Natural killer cell treated with Interleukin-12 subunit alpha and Interleukin-12 subunit beta and Interleukin-15 and Interleukin-18, amount 100 ng/mL, for 72 hours (primary cell): ENCODE measurements at places on chromosomes 11 and 22.

DNA sequence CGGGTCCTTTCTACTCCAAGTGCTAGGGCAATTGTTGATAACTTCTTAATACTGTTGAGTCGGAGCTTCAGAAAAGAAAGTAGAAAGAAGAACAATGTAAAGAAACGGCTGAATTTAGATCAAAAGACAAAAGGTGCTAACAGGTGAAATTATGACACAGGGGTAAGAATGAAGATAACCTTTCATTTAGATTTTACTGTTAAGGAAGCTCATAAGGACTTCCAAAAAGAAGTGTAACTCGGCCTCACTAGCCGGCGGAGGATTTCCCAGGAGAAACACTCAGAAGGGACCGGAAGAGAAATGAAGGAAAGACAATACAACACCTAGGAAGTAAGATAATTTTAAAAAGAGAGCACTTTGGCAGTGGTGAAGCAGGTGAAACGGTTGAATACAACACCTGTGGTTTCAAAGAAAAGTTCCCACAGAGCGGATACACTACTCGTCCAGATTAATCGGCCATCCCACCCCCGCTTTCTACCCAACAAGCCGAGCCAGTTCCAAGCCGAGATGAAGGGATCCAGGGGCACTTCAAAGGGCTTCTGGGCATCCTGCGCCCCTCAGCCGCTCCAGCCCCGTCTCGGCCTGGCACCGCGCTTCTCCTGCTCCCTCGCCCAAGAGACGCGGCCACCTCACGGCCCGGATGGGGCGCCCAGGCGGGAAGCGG lies 737 bp downstream of the PPP2R1B start:
- peaks cover 23% of the 10 kb centered on the region for H3K36me3 ChIP-seq
- peaks cover 38% of the 10 kb centered on the region for H3K4me1 ChIP-seq
- no peaks in the 10 kb centered on the region for H3K27me3 ChIP-seq
- H3K27ac ChIP-seq = peak overlapping the region; percentile 55
- DNase-seq = no peak
- peak overlapping the region; percentile 95 for H3K4me3 ChIP-seq

GRCh38 chr22:48595511-48595905 lies 1232.2 kb downstream of the BRD1 start:
- H3K4me3 ChIP-seq = no peak overlapping the region
- H3K27ac ChIP-seq = no peak overlapping the region
- no peaks in the 10 kb centered on the region for H3K36me3 ChIP-seq
- no peaks in the 10 kb centered on the region for H3K4me1 ChIP-seq

- peak overlapping the region; percentile 61 for H3K27ac ChIP-seq
- H3K4me1 ChIP-seq = peaks cover 68% of the 10 kb centered on the region
- peak overlapping the region; percentile 67 for H3K4me3 ChIP-seq
- no peaks in the 10 kb centered on the region for H3K36me3 ChIP-seq
- DNase-seq = peak; percentile 82
Measured at GRCh38 chr11:86805873-86806310, 5.5 kb downstream of the PRSS23 start.

- H3K4me1 ChIP-seq = no peaks in the 10 kb centered on the region
- H3K4me3 ChIP-seq = no peak overlapping the region
- DNase-seq = no peak
- no peaks in the 10 kb centered on the region for H3K36me3 ChIP-seq
- no peak overlapping the region for H3K27ac ChIP-seq
- H3K27me3 ChIP-seq = no peaks in the 10 kb centered on the region
Measured at GRCh38 chr11:109347304-109347703, 74.7 kb upstream of the C11orf87 start.

GRCh38 chr11:79616392-79616851 lies 175.6 kb upstream of the TENM4 start:
- no peak for DNase-seq
- no peaks in the 10 kb centered on the region for H3K27me3 ChIP-seq
- no peaks in the 10 kb centered on the region for H3K36me3 ChIP-seq
- H3K4me1 ChIP-seq = no peaks in the 10 kb centered on the region
- no peak overlapping the region for H3K27ac ChIP-seq
- H3K4me3 ChIP-seq = no peak overlapping the region

DNA sequence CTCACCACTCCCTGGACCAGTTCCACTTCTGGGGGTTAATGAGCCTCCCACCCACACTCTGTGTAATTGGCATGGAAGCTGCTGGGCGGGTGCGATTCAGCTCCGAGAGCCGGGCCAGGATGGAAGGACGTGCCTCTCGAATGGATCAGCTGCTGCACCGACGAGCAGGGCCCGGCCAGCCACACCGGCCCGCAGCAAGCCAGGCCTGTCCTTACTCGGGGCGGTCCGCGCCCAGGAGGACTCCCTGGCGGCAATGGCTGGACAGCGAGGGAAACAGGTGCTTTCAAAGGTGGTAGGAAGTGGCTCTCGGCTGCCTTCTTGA lies 4.3 kb upstream of the SHISAL1 start:
- no peak overlapping the region for H3K4me3 ChIP-seq
- DNase-seq = no peak
- H3K27ac ChIP-seq = no peak overlapping the region
- no peaks in the 10 kb centered on the region for H3K36me3 ChIP-seq
- peaks cover 10% of the 10 kb centered on the region for H3K4me1 ChIP-seq

- peaks cover 18% of the 10 kb centered on the region for H3K27me3 ChIP-seq
- H3K36me3 ChIP-seq = no peaks in the 10 kb centered on the region
- H3K4me1 ChIP-seq = no peaks in the 10 kb centered on the region
- DNase-seq = no peak
- no peak overlapping the region for H3K27ac ChIP-seq
Measured at GRCh38 chr11:75715688-75716087, 1.9 kb upstream of the MOGAT2 start.

DNA sequence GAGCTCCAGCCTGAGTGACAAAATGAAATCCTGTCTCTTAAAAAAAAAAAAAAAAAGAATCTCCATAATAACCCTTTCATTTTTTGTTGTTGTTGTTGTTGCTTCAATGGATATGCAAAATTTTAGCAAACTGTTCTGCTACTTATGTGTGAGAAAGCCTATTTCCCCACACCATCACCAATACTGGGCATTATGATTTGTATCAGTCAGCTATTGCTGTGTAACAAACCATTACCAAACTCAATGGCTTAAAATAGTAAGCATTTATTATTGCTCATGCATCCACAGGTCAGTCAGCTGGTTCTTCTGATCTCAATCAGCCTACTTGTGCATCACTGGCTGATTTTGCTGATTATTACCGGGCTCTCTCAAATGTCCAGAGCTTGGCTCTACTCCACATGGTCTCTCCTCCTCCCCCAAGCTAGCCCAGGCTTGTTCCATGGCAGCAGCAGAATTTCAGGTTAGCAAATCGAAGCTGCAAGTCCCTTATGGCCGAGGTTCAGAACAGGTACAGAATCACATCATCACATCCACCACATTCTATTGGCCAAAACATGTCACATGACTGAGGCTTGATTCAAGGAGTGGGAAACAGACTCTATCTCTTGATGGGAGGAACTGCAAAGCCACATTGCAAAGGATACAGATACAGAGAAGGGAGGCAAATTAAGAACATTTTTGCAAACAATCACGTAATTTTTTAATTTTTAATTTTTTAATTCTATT lies 135.1 kb downstream of the MN1 start:
- H3K4me1 ChIP-seq = peaks cover 13% of the 10 kb centered on the region
- H3K27ac ChIP-seq = no peak overlapping the region
- H3K4me3 ChIP-seq = no peak overlapping the region
- peaks cover 20% of the 10 kb centered on the region for H3K27me3 ChIP-seq
- H3K36me3 ChIP-seq = no peaks in the 10 kb centered on the region

GRCh38 chr11:60957188-60957587 lies 5.2 kb upstream of the SLC15A3 start:
- H3K4me1 ChIP-seq = peaks cover 9% of the 10 kb centered on the region
- no peak overlapping the region for H3K4me3 ChIP-seq
- no peak overlapping the region for H3K27ac ChIP-seq

- H3K4me3 ChIP-seq = peak overlapping the region; percentile 98
- no peaks in the 10 kb centered on the region for H3K36me3 ChIP-seq
- no peak for DNase-seq
- peaks cover 19% of the 10 kb centered on the region for H3K4me1 ChIP-seq
Measured at GRCh38 chr22:37610480-37611129, 2.0 kb downstream of the GGA1 start.

DNA sequence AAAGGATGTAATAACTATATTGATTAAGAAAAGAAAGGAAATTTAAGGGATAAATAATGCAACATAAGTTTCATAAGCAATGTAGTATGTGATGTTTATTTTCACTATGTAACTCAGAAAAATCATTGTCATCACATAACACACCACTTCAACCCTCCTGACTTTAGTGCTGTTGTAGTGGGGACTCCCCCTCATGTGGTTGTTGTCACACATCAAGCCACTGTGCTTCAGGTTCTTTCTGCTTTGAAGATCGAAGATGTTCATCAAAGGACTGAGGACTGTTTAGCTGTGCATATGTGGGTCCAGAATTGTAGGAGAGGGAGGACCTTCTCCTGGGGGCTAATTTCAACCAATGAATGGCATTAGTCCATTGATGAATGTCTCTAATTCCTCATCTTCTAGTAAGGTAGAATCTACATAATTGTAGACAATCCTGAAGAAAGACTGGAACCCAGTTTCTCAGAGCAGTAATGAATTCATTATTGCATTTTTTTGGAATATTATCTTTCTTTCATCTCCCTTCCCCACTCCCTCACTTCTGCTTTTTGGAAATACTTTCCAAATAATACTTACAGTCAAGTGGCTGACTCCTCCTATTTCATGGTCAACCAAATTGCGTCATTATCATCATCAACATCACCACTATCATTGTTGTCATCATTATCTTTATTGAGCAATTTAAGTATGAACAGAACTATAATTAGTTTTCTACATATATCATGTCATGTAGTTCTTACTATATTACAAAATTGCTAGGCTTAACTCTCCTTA lies 9.8 kb upstream of the CARD16 start:
- no peak overlapping the region for H3K27ac ChIP-seq
- H3K4me1 ChIP-seq = no peaks in the 10 kb centered on the region
- no peak for DNase-seq
- H3K36me3 ChIP-seq = no peaks in the 10 kb centered on the region
- no peak overlapping the region for H3K4me3 ChIP-seq

DNA sequence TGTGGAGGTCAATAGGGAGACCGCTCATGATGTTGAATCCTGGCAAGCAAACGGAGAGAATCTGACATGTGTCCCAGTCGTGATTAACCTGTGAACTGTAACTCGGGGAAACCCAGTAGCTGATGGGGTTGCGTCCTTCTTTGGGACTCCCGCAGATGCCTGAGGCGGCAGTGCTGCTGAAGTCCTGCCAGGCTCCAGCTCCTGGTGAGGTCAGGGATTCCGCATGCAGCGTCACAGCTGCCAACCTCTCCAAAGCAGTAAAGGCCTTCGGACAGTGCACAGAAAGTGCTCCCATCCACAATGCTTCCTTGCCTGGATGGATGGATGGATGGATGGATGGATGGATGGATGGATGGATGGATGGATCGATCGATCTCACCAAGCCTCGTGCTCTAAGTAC lies 13.5 kb downstream of the KCNQ1 start:
- DNase-seq = peak; percentile 58
- no peaks in the 10 kb centered on the region for H3K36me3 ChIP-seq
- peaks cover 29% of the 10 kb centered on the region for H3K27me3 ChIP-seq
- no peaks in the 10 kb centered on the region for H3K4me1 ChIP-seq
- H3K4me3 ChIP-seq = no peak overlapping the region

- no peak overlapping the region for H3K4me3 ChIP-seq
- no peak for DNase-seq
- H3K4me1 ChIP-seq = peaks cover 2% of the 10 kb centered on the region
- H3K36me3 ChIP-seq = no peaks in the 10 kb centered on the region
- H3K27me3 ChIP-seq = no peaks in the 10 kb centered on the region
Measured at GRCh38 chr22:37209140-37209845, 3.0 kb downstream of the SSTR3 start.

DNA sequence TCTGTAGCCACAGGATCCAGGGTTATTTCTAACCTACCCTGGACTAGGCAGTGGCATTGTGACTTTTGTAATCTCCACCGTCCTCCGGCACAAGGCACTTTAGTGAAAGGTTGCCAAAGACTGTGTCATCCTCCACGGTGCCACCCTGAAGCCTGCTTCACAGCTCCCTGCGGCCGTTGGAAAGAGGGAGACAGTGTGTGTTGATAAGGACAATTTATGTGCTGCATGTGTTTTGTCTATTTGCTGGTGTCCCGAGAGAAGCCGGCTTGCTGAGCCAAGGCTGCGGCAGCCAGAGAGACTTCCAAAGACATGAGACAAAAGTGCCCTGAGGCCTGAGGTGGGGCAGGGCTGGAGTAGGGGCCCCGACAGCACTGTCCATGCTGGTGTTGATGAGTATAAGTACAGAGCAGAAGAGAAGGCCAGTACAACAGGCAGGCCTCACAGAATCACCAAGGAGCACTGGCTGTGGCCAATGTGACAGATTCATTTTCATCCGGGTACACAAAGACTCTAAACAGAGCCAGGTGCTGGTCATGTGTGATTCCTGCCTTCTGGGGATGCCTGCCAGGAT lies 40.9 kb downstream of the GALNT18 start:
- no peak for DNase-seq
- H3K27me3 ChIP-seq = peaks cover 7% of the 10 kb centered on the region
- H3K4me1 ChIP-seq = peaks cover 18% of the 10 kb centered on the region
- H3K27ac ChIP-seq = no peak overlapping the region

- no peaks in the 10 kb centered on the region for H3K36me3 ChIP-seq
- H3K27me3 ChIP-seq = no peaks in the 10 kb centered on the region
- H3K4me3 ChIP-seq = no peak overlapping the region
Measured at GRCh38 chr11:41895081-41895480, 435.6 kb upstream of the LRRC4C start.

DNA sequence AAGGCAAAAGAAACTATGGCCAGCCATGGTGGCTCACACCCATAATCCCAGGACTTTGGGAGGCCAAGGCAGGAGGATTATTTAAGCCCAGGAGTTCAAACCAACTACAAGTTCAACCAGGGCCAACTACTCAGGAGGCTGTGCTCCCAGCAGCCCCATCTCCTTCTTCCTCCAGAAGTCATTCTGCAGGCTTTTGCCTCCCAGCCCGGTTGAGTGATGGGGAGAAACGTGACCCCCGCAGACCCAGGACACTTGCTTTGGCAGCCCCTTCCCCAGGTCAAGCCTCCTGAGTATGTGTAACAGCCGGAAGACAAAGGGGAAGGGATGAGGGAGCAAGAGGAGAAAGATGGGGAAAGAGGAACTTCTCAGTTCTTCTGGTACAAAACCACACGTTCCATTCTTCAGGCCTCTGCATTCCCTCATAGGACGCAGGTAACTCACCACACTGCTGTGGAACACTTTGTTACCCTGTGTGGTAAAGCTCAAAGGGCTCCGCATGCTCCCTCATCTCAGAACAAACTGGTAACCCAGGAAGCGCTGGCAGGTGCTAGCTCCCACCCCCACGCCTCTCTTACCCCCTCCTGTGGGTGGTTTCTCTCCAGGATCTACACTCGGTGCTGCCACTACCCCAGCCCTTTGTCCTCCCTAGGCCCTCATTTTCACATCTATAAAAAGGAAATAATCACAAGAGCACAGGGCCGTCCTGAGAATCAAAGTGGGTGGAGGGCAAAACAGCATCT lies 4.0 kb downstream of the SULT4A1 start:
- no peak overlapping the region for H3K27ac ChIP-seq
- H3K4me3 ChIP-seq = no peak overlapping the region
- H3K36me3 ChIP-seq = peaks cover 7% of the 10 kb centered on the region
- DNase-seq = no peak
- H3K4me1 ChIP-seq = no peaks in the 10 kb centered on the region
